AG04450 (cell line): ENCODE measurements at places on chromosomes 2 and 18.

DNA sequence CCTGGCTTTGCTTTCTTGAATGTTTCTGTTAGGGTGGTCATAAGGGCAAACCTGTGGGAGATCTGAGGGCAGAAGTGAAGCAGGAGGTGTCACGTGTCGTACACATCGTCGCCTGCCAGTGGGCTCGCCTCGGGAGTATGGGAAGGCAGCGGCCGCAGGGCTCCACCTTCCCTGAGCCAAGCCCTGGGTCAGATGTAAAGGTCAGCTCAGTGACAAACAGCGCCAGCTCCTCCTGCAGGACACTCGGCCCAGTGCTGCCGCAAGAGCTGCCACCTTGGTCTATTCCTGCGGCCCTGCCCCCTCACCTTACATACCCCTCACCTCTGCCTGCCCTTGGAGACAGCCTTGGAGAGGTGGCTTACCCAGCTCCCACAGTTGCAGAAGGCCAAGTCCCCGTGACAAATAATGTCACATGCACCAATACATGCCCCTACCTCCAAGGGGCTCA lies 64.2 kb downstream of the PSMG2 start:
- DNase-seq: no peak

- no peak for DNase-seq
Measured at GRCh38 chr2:223797811-223798721, 39.3 kb downstream of the AP1S3 start.

DNA sequence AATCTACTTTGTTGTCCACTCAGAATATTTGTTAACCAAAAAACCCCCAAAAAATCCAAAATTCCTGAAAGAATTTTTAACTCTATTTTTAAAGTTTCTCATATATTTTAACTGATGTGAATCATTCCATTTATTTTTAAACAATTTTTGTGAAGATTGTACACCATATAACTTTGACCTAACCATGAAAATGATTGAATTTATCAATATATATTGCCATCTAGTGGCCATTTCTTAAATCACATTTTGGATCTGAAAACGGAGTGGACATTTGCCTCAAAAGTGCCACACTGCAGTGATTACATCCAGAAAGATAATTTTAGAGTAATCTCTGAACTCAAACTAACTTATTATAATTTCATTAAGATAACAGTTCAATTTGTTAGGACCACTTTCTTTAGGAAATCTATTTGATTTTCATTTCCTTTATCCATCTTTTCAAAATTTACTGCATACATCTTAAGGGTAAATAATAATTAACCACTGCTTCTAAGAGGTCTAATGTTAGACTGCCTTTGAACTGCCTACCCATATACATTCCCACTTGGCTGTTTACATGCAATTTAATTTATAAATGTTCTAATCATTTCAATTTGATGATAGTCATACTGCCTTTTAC lies 71.1 kb downstream of the DSC3 start:
- no peak for DNase-seq

GRCh38 chr2:220478305-220479058 lies 851.1 kb downstream of the SLC4A3 start:
- DNase-seq: no peak

DNA sequence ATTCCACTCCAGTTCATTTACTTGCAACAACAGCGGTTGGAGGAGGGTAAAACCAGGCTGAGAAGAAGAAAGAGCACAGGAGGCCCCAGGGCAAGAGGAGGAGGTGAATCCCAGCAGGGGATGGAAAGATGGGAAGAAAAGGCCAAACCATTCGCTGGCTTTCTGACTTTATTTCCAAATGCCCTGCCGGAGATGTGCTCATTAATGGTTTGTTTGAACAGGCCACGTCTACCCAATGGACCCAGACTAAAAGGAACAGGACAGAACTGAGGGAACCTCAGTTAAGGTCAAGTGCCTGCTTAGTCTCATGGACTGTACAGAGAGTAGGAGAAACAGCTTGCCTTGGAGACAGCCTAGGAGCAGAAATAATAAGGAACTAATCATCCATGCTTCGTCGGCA lies 121.6 kb upstream of the NDUFV2 start:
- no peak for DNase-seq

DNA sequence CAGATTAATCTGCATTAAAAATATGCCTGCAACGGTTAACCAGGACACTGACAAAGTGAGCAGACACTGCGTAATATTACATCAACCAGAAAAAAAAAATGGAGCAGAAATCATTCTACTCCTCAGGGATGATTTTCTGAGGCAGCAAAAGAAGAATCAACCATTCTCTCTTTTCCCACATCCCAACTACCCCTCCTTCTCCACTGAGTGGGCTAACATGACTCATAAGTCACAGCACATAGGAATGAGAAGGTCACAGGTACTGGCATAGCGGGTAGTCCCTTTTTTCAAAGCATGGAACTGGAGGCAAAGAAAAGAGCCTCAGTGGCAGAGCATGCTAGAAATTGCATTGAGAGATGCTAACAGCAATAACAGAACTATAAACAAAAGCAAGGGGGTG lies 54.3 kb upstream of the TSPYL6 start:
- DNase-seq: no peak

DNA sequence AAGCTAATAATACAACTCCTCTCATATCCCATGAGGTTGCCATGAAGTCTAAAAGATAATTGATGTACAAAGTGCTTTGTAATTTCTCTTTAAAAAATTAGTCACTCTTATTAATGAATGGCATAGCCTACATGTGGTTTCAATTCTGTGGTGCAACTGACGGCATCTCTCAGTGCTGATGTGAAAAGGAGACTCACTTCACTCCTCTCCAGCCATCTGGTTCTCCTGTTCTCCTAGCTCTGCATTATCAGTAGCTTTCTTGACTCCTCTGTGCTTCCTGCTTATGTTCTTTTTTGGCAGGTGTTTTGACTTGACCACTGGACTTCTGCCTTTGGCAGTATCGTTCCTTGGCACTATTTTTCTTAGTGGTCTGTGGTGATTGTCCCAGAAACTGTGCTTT lies 134.9 kb upstream of the ZFP36L2 start:
- DNase-seq: no peak

DNA sequence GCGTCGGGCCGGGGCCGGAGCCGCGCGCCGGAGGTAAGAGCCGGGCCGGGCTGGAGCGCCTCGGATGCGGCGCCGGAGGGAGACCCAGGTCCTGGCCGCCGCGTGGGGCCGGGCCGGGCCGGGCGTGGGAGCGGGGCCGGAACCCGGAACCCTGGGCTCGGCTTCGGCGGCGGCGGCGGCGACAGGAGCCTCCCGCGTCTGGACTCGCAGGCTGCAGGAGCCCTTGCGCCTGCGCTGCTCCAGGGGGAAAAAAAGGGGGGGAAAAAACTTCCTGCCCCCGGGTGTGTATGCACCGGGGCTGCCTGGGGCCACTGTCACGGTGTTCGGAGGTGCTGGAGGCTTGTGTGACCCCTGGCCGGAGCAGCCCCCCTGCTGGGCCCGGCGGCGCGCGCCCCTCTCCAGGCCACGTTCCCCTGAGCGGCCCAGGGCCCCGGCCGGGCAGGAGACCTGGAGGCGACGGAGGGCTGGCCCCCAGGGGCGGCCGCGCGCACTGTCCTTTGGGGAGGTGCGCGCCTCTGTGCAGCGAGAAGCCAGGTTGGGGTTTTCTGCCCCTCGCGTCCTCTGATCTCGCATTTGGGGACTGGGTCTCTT lies 864 bp downstream of the KLHL29 start:
- DNase-seq: no peak

- DNase-seq: no peak
Measured at GRCh38 chr2:238729261-238729935, 118.5 kb upstream of the TWIST2 start.

GRCh38 chr2:167965907-167966761 lies 281.3 kb downstream of the STK39 start:
- DNase-seq: no peak

DNA sequence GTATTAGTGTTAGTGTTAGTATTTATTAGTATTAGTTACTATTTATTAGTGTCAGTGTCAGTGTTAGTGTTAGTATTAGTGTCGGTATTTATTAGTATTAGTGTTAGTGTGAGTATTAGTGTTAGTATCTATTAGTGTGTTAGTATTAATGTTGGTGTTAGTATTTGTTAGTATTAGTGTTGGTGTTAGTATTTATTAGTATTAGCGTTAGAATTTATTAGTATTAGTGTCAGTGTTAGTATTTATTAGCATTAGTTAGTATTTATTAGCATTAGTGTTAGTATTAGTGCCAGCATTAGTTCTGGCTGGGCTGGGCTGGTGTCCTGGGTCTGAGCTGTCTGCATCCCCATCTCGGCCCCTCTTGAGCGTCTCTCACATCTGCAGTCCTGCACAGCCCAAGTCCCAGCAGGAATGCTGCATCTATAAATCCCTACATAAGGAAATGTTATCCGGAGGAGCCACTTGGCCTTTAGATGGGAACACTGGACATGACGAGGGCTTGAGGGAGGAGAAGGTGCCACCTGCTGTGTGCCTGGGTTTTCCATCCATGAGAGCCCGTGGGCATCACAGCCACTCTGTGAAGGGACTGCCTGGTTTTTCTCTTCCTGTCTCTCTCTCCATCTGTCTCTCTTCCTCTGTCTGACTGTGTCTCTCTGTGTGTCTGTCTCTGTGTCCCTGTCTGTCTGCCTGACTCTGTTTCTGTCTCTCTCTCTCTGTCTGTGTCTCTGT lies 33.6 kb downstream of the TWIST2 start:
- DNase-seq: no peak

- DNase-seq: no peak
Measured at GRCh38 chr2:100713106-100713505, 106.8 kb upstream of the NPAS2 start.

- no peak for DNase-seq
Measured at GRCh38 chr2:99698896-99699295, 209.1 kb upstream of the REV1 start.

- DNase-seq: no peak
Measured at GRCh38 chr2:136207665-136208064, 89.7 kb upstream of the CXCR4 start.

DNA sequence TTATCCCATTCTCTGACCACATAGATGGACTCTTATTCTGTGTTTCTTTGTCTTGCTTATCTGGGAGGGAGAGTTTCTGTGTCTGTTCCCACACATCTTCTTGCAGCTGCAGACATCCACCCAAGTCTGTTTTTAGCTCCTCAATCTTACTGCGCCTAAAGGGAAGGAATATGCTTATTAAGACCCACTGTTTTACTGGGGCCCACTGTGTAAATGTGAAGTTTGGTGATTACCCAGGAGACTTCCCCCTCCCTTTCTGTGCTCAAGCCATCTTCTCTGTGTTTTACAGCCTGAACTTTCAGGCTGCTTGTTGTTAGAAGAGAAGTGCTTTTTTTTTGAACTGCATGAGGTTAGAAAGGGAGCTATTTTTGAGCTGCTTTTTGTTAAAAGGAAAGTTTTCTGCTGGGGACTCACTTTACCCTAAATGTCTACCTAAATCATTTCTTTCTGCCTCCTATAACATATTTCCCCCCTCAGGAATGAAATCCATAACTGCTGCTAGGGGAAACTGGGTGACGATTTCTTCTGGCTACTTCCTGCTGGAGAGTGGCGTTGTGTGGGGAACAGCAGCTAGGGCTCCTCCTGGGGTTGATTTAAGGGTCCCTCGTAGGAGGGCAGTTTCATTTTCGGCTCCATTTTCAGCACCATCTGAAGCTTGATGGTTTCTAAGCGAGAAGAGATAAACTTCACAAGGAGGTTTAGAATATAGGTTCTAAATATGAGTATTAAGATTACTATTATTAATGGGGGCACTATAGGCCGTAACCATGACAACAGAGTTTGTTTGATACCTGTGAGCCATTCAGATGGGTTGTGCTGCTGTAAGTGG lies 39.5 kb upstream of the GMCL1 start:
- no peak for DNase-seq

- no peak for DNase-seq
Measured at GRCh38 chr2:222174450-222174849, 124.3 kb downstream of the PAX3 start.

DNA sequence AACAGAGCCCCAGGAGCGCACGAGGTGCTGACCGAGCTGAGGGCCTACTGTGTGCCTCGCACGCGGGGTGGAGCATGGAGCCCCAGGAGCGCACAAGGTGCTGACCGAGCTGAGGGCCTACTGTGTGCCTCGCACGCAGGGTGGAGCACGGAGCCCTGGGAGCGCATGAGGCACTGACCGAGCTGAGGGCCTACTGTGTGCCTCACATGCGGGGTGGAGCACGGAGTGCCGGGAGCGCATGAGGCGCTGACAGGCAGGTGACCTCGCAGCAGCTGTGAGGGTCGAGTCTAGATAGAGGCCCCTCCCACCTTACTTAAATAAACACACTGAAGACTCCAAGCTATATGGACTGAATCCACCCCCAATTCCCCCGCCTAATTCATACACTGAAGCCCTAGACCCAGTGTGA lies 60.3 kb downstream of the EIPR1 start:
- DNase-seq: no peak

DNA sequence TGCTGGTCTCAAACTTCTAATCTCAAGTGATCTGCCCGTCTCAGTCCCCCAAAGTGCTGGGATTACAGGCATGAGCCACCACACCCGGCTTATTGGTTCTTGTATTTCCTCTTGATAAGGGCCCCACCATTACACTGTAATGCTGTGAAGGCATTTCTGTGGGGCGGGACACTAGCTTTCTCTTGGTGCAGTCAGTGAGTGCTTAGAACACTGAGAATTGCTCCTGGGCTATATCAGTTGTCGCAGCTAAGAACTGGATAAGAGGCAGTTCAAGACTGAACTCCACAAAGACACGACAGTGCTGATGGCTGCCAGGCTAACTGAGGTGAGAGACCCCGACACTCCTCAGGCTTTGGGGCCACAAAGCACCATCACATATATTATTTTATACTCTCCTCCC lies 2.1 kb downstream of the KHK start:
- DNase-seq: no peak

DNA sequence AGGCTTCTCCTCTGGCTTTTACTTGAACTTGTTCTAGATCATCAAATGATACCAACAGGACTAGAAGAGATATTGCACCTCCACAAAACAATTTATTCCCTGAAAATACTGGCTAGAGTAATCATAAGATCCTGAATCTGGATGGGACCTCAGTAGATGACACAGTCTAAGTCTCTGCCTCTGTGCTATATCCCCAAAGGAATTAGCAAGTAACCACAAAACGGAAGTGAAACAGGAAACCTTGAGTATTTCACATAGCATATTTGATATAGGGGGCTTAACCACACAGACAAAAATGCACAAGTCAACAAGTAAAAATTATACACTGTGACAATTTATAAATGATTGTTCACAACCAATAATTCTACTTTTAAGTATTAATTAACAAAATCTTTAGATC lies 456.9 kb upstream of the TNP1 start:
- DNase-seq: no peak

- DNase-seq: no peak
Measured at GRCh38 chr18:77035380-77036187, 97.0 kb downstream of the MBP start.

DNA sequence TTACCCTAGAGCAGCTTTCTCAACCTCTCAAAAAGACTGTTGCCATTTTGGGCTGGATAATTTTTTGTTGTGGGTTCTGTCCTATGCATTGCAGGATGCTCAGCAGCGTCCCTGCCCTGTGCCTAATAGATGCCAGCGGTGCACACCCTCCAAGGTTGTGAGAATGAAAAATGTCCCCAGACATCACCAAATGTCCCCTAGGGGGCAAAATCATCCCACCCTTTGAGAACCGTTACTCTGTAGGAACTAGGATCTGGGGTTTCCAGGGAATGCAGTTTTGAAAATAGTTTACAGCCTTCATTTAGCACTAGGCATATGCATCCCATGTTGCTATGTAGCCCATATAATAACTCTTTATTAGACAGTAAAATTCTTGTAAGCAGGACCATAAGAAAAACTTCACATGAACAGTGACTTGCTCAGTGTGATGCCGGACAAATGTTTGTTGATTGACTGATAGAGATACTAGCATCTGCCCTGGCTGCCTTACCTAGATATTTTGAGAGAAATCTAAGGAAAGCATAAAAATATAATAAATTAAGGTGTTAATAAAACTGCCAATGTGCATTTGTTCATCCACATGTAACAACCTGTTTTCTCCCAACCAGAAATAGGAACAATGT lies 79.2 kb upstream of the EPC2 start:
- no peak for DNase-seq
